ENCODE measurements at places on chromosomes 3 and 15. TPM values are rescaled to one million over a fixed set of nuclear protein-coding genes. Genes with fewer than 3 reads are reported as not detected.

Gene THAP10
- total RNA-seq, result 0.87 TPM

- H3K27me3 ChIP-seq, result no peaks in the 10 kb centered on the region
- DNase-seq, result no peak
- no peak overlapping the region for H3K4me3 ChIP-seq
- H3K4me1 ChIP-seq, result peaks cover 76% of the 10 kb centered on the region
Measured at GRCh38 chr15:67100801-67101581, 35.6 kb downstream of the SMAD3 start.

Gene CYP1A2
- total RNA-seq, result not detected

DNA sequence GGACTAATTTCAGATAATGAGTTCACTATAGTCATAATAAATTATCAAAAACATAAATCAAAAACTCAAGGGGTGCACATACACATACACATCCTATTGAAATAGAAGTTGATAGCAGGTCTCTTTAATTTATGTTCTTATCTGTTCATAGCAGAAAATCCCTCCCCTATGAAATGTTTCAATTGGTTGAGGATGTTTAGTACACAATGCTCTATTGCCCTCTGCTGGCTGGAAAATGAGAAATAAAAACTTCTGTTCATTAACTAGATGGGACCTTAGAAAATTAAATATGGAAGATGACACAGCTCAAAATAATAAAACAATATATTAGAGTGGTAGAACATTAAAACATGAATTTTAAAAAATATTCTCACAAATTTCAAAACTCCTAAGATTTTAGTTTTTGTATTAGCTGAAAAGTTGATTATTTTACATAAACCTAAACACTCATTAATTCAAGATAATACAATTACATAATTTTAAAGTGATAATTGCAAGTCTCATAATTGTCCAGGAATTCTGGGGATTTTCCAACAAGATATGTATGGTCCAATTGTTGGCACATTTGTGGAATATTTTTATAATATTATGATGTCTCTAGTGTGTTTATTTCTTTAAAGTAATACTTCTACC lies 735.0 kb downstream of the ROBO1 start:
- H3K4me3 ChIP-seq, result no peak overlapping the region
- no peak for DNase-seq
- no peaks in the 10 kb centered on the region for H3K36me3 ChIP-seq
- no peaks in the 10 kb centered on the region for H3K27me3 ChIP-seq
- no peaks in the 10 kb centered on the region for H3K4me1 ChIP-seq

GRCh38 chr3:189324538-189325138 lies 152.9 kb downstream of the TPRG1 start:
- no peak overlapping the region for H3K27ac ChIP-seq
- no peaks in the 10 kb centered on the region for H3K36me3 ChIP-seq
- no peak overlapping the region for H3K4me3 ChIP-seq
- peaks cover 9% of the 10 kb centered on the region for H3K4me1 ChIP-seq
- no peak for DNase-seq

DNA sequence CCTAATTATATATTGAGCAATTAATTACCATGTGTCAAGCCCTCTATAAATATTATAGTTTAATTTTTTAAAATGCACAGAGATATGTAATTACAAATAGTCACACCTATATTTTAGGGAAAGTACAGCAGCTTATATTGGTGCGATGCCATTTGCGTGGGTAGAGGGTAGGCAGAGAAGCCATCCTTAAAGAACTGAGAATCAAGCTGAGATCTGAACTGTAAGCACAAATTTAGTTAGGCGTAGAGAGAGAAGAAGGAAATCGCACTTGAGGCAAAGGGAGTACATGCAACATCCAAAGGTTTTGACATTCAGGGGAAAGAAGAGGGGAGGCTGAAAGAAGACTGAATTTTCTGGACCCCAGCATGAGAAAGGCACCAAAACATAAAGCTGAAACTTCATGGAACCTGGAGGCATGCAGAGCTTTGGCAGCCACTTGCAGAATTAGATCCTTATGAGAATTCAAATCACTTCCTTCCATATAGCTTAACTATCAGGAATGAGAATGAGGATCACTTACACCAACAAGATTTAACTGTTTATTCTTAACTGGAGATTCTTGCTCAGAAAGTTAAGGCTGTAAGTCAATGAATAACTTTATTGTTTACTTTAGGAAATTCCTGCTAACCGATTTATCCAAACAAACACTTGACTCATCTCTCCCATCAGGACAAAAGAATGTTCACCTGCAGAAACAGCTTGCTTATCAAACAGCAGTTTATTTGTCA lies 114.3 kb downstream of the TGFBR2 start:
- no peaks in the 10 kb centered on the region for H3K27me3 ChIP-seq
- H3K27ac ChIP-seq, result no peak overlapping the region
- no peak for DNase-seq
- H3K4me3 ChIP-seq, result no peak overlapping the region
- H3K4me1 ChIP-seq, result no peaks in the 10 kb centered on the region

Gene ECE2
- total RNA-seq, result not detected

DNA sequence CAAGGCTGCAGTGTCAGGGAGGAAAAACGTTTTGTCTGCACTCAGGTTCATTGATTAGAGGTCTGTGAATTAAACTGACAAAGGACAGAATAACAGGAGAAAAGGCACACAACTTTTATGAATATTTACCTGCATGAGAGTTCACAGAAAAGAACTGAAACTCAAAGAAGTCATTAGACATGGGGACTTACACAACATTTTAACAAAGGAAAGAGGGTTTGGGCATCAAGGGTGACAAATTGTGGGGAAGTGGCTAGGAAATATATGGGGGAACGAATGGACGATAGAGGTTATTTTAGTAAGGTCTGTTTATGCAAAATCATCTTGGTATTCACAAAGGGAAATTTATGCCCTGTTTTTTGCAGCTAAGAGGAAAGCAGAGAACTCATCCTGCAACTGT lies 65.6 kb upstream of the C15orf39 start:
- H3K36me3 ChIP-seq, result no peaks in the 10 kb centered on the region
- H3K27me3 ChIP-seq, result no peaks in the 10 kb centered on the region
- H3K27ac ChIP-seq, result no peak overlapping the region
- H3K4me1 ChIP-seq, result peaks cover 7% of the 10 kb centered on the region
